ENCODE measurements at places on chromosomes 12 and 14.

GRCh38 chr14:39467889-39468524 lies 35.8 kb upstream of the FBXO33 start:
- no peak for DNase-seq

DNA sequence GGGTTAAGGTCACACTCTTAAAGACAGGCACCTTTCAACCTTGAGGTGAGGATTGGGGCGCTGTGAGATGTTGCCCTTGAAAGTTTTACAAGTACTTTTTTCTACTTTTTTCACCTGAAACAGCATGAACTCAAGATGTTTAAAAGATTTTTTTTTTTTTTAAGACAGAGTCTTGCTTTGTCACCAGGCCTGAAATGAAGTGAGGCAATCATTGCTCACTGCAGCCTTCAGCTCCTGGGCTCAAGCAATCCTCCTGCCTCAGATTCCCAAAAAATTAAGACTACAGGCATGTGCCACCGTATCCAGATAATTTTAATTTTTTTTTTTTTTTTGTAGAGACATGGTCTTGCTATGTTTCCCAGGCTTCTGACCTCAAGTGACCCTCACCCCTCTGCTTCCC lies 243.9 kb downstream of the DIO2 start:
- no peak for DNase-seq

- DNase-seq = no peak
Observed at GRCh38 chr12:125371033-125371432, 305.8 kb downstream of the AACS start.

DNA sequence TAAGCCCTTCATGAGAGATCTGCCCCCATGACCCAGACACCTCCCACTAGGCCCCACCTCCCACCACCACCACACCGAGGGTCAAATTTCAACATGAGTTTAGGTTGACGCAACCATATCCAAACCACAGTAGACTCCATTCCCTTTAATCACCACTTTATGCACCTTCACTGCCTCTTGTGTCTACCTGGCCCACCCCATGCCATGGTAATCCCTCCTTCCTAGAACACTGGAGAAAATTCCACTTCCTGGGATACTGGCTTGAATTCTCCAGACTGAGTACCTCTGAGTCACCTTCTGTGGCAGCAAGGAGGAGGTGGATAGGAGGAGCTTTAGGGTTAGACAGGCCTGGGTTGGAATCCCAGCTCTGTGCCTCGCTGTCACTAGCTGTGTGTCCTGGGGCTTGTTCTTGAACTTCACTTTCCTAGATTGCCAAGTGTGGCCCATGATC lies 26.1 kb upstream of the CIPC start:
- no peak for DNase-seq

DNA sequence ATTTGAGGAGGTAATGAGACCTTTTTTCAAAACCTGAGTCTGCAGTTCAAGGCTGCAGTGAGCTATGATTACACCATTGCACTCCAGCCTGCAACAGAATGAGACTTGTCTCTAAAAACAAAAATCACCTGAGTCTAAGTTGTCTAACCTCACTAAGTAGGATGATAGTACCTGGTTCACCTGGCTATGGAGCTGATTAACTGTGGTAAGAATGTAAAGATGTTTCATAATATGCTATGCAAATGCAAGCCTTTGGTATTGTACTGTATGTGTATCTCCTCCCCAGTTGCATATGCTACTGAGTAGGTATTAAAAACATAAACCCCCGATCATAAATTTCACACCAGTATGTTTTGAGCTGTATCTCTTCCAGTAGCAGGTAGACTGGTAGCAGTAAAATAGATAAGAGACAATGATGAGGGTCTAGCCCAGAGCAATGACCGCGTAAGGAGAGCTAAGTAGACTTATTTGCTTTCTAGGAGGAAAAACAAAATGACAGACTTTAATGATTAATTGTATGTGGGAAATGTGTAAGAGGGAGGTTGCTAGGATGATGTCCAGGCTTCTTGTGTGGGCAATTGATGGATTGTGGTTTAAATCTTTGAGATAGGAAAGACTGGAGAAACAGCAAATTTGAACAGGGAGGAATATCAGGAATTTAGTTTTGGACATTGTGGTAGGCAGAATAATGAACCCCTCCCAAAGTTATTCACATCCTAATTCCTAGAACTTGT lies 41.6 kb upstream of the EGLN3 start:
- DNase-seq = no peak

DNA sequence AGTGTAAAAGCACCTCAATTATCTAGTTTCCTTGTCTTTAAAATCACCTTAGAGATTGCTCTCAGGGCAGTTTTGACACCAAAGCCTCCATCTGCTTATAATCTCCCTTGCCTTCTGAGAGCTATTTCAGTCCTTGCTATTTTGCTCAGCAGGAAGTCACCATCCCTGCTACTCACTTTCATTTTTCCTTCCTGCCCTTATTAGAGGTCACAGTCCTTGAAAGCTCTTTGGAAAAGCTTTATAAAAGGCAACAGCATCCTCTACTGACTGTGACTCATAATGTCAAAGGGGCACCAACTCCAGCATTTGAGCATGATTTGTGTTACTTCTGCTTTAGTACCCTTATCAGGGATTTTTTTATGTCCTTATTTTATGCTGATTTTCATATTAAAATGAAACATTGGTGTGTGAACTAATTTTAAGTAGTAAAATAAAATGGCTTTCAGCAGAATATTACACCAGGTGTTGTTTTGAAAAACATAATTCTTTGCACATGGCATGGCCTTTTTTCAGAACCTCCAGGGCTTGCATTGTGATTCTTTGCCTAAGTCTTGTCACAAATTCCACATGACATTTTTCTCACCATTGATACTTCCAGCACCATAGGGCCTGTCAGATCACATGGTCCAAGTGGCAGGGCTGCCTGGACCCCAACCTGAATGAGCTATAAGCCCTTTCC lies 213.0 kb downstream of the ADAMTS20 start:
- DNase-seq = peak; percentile 10

DNA sequence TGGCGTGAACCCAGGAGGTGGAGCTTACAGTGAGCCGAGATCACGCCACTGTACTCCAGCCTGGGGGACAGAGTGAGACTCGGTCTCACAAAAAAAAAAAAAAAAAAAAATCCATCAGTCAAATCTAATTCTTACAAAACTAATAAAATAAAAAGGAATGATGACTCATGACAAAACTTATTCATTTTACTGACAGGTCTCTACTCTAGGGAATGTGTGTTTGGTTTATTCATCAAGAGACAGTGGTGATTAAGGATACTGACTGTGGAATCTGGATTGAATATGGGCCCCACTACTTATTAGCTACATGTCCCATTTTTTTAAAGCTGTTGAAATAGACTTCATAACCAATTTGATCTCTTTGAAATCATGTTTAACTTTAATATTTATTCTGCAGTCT lies 29.3 kb upstream of the GAS2L3 start:
- no peak for DNase-seq

DNA sequence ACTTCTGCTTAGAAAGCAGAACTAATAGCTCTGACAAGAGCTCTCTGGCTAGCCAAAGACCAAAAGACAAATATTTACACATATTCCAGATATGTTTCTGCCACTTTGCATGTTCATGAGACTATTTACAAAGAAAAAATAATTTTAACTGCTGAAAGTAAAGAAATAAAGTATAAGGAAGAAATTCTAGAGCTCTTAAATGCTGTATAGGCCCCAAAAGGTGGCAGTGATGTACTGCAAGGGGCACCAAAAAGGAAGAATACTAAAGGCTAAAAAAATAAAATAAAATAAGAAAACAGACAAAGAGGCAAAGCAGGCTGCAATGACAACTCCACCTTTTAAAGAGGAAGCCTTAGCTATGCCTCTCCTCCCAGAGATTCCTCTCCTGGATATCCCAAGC lies 23.0 kb downstream of the KLRK1 start:
- DNase-seq = no peak

DNA sequence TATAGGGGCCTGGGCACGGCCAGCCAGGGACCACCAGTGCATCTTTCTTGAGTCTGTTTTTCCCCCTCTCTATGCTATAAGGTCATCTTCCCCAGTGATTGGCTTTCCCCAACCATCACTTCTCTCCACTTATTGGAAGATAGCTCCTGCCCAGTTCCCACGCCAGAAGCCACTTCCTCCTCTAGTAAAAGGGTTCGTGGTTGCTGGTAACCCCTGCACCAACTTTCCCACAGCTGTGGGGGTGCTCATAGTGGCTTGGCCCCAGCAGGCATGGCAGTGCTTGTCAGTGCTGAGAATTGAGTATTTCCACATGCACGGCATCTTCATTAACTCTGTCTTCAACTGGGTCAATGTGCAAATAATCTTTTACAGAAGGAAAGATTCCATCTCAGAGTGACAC lies 215.4 kb downstream of the FOXN3 start:
- no peak for DNase-seq

DNA sequence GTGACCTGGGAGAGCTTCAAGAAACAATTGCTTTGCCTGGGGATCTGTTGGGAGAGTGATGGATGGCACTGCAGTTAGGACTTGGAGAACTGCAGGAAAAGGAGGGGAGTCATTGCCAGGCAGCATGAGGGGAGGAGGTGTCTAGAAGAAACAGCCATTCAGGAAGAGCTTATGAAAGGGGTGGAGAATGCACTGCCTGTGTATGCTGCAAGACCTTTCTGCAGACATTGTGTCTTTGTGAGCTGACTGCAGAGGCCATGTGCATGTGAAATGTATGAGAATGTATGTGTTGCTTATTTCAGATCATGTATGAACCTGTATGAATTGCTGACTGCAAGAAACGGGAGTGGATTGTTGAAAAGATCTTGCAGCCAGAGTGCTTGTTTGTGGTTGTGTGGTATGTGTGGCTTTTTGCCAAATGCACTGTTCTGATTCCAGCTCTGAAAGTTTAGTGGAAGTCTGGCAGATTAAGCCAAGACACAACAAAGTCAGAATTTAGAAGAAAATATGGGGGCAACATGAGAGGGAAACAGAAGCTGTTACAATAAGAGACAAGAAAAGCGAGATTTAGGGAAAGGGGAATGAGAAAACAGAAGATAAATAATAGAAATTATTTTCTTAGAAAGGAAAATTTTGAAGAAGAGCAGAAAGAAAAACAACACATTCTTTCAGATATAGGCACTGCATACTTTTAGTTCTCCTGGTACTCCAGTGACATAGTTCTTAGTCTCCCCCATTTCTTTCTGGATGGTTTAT lies 9.8 kb upstream of the RIMKLB start:
- peak; percentile 74 for DNase-seq

GRCh38 chr14:80792771-80793170 lies 148.8 kb downstream of the CEP128 start:
- no peak for DNase-seq

DNA sequence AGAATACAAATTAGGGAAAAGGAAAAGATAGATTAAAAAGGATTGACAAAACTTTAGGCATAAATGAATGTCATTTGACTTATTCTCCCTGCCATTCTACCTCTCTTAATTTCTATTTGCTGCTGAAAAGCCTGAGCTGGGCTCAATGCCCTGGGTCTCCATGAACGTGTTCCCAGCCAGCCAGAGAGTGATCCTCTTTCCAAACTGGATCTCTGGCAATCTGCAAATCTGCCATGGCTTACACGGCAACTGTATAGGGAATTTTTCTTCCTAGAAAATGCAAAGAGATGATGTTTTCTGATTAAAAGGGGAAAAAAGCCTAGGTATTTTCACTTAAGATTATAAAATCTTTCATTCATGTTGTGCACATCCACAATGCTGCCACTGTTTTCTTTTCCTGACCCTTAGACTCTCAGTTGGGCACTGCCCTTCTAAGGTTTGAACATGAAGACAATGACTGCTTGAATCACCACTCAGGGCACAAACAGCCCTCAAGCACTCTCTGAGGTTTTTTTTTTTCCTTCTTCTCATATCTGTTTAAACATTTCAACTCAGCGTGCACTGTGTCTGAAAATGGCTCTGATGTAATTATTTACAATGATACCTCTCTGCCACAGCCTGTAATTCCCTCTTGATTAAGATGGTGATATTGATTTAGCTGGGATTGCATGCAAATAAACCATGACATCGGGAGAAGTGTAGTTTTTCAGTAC lies 60.3 kb downstream of the DACT1 start:
- DNase-seq = no peak

DNA sequence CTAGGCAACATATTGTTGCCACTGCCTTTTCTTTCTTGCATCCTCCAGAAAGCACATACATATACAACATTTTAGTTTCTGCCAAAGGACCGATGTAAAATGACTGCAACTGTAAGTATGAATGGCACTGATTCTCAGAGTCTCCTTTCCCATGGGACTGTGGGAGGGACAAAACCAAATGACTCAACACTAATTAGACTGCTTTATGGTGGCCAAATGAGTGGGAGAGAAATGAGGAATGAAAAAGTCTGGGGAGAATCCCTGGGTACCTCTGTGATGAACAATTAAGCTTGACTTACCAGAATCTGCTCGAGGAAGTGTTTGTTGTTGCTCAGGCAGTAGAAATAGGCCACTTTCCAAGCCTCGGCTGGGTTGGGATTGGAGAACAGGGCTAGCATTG lies 10.1 kb downstream of the ZFYVE26 start:
- no peak for DNase-seq

- DNase-seq = no peak
Observed at GRCh38 chr12:68378872-68379606, 46.9 kb upstream of the MDM1 start.

DNA sequence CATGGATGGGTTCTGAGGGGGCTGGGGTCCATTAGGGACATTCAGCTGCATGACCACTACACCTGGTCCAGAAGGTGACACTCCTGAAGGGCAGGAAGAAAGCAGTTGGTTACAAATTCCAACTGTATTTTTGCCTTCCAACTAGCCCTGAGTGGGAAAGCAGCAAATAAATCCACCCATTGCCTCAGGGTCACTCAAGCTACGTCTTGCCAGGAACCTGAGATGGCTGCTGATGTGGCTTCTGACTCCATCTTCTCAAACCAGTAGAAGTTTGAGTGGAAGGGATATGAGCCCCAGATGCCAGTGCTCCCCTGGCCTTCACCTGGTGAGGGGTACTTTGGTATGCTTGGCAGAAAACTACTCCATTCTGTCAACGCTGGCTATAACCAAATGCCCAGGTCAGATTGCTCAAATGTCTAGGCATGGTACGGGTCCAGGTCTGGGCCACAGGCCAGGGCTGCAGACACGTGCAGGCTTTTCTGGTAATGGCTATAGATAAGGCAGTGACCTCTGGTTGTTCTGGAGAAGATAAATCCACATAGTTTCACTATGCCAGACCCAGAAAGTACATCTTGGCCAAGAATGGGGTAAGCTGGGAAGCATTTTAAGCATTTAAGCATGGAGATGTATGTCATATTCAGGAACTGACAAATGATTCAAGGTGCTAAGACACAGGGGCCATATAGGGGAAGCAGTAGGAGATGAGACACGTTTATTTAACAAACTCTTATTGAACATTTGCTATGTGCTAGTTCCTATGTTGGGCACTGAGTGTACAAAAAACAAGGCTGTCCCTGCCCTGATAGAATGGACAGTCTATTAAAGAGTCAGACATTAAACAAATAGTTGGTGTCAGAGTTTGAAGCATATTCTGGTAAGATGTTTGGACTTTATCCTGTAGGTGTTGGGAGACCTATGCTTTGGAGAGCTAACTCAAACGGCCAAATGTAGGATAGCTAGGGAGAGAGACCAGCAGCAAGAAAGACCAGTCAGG lies 8.3 kb upstream of the STAC3 start:
- DNase-seq = no peak

All from H54 (cell line).